Activated effector memory CD4-positive, alpha-beta T cell treated with Interleukin-2 at 50 U/mL for 16 hours (primary cell): ENCODE measurements at places on chromosomes 4 and X.
A peak's percentile ranks its signal among the peaks of the same experiment; 100 is the strongest.

DNA sequence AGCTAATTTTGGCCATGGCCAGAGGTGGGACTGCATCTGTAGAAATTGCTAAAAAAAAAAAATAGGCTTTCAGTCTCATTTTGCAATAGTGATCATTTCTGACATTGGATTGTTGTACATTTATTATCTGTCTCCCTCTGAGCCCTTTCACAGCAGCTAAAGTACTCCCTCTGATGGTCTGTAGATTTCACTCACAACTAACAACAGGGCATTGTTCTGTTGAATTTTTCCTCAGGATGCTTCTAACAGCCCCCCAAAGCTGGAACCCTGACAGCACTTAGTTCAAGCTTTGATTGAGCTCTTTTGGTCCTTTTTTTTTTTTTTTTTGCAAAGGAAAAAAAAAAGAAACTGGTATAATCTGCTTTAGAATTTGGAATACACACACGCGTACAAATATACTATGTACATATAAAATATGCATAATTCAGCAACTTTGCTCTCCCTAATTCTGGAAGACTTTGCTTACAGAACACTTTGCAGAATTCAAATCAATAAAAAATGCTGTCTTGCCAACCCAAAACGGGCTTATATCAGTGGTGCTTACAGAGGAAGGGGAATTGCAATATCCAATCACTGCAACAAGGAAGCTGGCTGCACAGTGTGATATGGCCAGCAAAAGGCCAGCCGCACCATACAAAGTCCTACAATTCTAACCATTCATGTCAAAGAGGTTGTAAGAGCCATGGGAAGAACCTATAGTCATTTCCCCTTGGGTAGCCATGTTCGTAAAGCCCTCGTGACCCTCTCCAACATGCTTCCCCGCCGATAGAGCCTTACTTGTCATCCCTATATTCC is 406.4 kb downstream of the SMARCA1 start:
- no peak for DNase-seq

- DNase-seq: no peak
Observed at GRCh38 chr4:154836513-154836912, 55.4 kb downstream of the RBM46 start.

DNA sequence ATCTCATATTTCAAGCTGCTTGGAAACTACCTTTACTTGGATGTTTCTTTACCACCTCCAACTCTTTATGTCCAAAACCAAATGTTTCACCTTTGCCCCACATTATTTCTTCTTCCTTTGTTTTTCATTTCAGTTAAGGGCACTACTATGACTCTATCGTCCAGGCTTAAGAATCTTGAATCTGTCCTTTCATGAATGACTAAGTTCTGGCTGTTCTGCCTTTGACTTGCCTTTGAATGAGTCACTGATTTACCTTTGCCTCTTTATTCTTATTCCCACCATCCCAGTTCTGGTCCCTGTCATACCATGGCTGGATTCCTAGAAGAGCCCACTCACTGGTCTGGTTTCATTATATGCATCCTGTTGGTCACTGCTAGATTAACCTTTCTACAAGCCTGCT is 30.6 kb upstream of the PLAC1 start:
- no peak for DNase-seq

DNA sequence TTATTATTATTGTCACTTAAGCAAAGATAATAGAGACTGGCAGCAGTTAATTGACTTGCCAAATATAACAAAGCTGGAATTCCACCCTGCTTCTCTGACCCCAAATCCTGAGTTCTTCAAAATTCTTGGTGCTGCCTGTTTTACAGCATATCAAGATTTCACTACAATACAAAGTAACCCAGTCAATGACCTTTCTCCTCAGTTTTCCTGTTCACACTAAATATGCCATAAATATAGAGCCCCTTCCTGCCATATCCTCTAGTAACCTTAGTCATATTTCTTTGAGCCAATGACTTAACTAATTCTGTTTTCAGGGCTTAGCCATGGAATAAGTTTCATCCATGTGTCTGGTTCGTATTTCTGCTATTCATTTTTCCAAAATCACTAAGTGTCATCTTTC is 315.3 kb upstream of the HS3ST1 start:
- no peak for DNase-seq

- no peak for DNase-seq
Observed at GRCh38 chr4:102299354-102300107, 45.8 kb downstream of the SLC39A8 start.

GRCh38 chr4:143382596-143382995 is 45.9 kb downstream of the GAB1 start:
- DNase-seq: no peak

GRCh38 chrX:10634392-10635161 is 14.2 kb upstream of the MID1 start:
- no peak for DNase-seq

DNA sequence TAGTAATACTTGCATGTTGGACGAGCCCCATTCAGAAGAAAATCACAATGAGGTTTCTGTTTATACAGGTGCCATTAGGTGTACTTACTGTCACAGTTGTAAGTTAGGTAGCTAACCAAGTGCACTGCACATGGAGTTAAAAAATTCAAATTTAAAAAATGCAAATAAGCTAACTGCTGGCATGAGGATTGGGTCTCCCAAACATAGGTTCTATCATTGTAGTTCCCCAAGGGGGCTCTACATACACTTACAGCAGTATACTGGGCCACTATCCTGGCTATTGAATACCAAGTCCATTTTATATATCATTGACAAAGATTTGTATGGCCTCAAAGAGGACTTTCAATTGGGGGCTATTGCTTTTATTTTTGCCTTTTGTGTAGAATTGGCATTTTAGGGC is 153.4 kb downstream of the FMR1NB start:
- DNase-seq: no peak

- DNase-seq: no peak
Observed at GRCh38 chr4:5206016-5206790, 154.9 kb downstream of the STK32B start.

DNA sequence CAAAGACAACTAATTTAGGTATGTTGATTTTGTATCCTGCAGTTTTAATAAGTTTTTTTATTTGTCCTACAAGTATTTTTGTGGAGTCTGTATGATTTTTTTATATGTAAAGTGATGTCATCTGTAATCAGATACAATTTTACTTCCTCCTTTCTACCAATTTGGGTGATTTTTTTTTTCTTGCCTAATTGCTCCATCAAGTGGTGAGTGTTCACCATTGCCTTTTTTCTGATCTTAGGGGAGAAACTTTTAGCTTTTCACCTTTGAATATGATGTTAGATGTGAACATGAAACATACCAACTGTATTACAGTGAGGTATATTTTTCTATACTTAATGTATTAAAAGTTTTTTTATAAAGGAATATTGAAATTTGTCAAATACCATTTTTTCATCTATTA is 362.3 kb downstream of the PABPC4L start:
- no peak for DNase-seq

DNA sequence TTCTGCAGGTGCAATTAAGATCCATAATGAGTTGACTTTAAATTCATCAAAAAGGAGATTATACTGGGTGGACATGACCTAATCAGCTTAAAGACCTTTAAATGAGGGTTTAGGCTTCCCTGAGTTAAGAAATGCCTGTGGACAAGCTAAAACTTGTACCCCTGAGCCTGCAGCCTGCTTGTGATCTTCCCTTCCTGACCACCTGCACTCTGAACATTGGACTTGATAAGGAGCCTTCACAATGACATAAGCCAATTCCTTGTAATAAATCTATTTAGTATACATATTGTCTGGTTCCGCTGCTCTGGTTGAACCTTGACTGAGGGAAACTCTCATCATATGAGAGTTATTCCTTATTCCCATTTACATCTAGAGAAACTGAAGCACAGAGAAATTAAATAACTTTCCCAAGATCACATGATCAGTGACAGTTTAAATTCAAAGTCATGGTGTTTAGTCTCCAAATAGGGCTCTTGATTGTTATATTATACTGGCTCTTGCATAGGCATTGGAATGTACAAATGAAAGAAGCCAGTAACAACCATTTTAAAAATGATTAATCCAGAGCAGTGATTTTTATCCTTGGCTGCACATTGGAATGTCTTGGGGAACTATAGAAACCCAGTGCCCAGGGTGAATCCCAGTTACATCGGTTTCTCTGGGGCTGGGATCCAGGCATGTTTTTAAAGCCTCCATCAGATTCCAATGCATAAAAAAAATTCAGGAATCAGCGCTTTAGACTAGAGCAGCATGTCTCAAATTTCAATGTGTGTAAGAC is 136.1 kb downstream of the MSL3 start:
- DNase-seq: no peak

DNA sequence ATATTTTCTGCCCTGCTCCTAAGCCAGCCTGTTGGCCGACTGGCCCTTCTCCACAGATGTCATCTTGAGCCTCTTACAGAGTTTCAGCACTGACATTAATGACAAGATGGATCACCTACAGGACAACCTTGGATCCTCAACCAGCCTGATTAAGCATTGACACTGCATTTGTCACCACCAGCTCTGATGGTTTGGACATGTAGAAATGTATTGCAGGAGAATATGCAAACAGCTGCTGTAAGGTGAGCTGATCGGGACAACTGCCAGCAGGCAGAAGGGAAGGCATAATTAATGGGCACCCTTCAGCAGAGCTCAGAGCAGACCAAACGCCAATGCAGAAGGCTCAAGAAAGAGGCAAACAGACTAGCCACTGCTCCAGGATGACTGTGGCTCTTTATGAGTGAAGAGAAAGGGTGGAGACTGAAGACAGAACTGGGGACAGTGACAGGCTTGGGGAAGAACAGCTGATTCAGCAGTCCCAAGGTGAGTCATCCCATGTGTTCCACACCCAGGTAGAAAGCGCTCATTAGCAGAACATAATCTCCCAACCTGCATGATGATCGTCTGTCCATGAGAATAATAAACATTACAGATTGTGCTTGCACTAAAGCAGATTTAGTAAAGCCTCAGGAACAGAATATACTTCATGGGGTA is 6.7 kb downstream of the CORIN start:
- no peak for DNase-seq

GRCh38 chr4:137635108-137635507 is 102.8 kb upstream of the PCDH18 start:
- DNase-seq: no peak

DNA sequence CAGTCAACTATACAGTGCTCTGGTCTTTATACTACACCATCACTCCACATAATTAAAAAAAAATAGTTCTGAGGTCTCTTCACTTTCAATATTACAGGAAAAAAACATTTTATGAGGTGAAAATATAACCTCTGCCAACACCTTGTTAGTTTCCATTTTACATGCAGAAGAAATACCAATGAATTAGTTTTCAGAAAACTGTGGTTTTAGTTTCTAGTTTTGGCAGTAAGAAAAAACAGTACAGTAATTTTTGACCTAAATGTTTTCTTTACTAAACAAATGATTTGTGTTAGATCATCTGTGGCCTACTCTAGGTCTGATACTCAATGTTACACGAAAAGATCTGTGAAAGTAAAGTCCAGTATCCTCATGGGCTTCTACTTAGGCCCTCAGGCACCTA is 10.0 kb downstream of the SULT1E1 start:
- no peak for DNase-seq

DNA sequence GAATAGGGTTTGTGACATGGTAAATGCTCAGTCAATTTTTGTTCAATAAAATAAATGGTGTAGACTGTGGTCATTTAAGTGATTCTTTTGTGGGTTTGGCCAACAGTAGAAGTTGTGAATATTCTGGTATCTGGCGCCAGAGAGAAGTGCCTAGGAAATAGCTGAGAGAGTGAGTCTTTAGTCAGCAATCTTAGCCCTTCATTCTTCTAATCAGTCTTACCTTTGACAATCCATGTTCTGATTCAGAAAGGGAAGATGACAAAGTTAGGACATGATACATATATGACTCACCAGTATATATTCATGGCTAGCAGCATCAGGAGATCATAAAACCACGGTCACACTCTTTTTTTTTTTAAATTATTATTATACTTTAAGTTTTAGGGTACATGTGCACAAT is 141.8 kb upstream of the PCDH18 start:
- DNase-seq: no peak

DNA sequence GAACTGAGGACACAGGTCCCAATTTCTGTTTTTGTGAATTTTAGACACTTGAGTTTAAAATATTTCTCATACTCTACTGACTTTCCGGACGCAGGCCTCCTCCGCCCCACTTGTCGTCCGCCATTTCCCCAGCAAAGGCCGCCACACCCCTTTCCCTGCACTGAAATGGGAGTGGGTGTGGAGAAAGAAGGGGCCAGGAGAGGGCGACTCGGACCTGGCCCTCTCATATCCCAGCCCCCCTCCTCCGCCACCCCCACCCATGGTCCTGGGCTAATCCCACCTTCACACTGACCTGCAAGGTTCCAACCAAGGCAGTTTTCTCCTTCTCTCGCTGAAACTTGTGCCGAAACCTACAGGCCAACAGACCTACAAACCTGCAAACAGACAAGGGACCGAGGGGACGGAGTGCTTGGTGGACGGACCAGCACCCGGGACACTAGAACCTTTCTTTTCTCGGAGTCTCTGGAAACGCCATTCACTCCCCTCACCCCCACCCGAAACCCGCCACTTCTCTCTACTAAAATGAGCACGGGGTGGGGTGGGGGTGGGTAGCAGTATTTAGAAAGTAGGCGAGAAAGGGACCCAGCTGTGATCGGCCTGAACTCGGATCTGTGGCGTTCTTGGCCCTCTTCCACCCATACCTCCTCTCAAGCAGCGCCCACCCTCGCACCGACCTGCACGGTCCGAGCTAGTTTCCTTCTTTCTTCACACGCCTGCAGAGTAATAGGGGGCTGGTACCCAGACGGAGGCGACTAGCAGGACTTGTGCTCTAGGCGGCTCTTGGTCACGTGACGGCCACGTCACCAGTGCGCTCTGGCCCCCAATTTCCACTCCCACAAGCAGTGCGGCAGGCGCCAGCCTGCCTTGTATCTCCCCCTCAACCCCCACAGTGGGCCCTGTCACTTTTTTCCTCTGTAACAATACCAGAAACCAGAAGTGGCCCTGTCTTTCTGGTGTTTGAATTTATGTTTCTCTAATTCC is at the start of gene ARMCX6:
ARMCX6 (minus strand) TSS at position 790 of the 981 bp plus-strand sequence. CDS start 1,380 bp downstream, outside the sequence.
- DNase-seq: peak; percentile 52

- no peak for DNase-seq
Observed at GRCh38 chr4:10074767-10075105, 41.9 kb downstream of the WDR1 start.

- no peak for DNase-seq
Observed at GRCh38 chr4:89129080-89129640, 17.8 kb downstream of the TIGD2 start.

GRCh38 chr4:26474551-26474950 is 15.7 kb downstream of the CCKAR start:
- DNase-seq: no peak

DNA sequence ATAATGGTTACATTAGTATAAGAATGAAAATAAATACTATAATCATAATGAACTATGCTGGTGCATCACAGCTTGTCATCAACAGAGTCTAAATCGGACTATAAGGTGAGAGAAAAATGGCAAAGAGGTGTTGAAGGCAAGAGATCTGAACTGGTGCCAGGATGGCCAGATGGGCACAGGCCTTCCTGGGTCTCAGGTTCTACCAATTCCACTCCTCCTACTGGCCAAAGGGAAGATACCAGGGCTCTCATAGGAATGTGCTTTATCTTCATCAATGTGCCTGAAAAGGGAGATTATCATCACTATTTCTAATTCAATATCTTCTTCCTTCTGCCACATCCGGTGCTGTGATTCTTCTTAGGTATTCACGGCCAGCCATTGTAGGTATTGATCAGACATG is 107.6 kb downstream of the GASK1B start:
- no peak for DNase-seq
